A549 treated with dexamethasone at 1 μM for 4 hours (cell line): ENCODE measurements at places on chromosomes 12 and 14. TPM values are rescaled to one million over a fixed set of nuclear protein-coding genes. Genes with fewer than 3 reads are reported as not detected.

Gene NOS1
- 0.34 to 0.70 TPM (median 0.62 TPM) in 5 replicates for total RNA-seq

Gene CISTR
- total RNA-seq: not detected in 5 replicates

Gene C12orf54
- not detected in 5 replicates for total RNA-seq

Gene OR2AP1
- not detected in 5 replicates for total RNA-seq

Gene SLC25A21
- total RNA-seq: 0.53 to 1.3 TPM (median 0.89 TPM) in 5 replicates

Gene CLEC6A
- not detected in 5 replicates for total RNA-seq

Gene LALBA
- not detected in 5 replicates for total RNA-seq

Gene PRB4
- total RNA-seq: not detected in 5 replicates

Gene ADAMTS20
- not detected in 5 replicates for total RNA-seq

Gene EID3
- 4.5 to 7.2 TPM (median 5.3 TPM) in 5 replicates for total RNA-seq

Gene TAS2R7
- not detected in 5 replicates for total RNA-seq

Gene PAN2
- total RNA-seq: 11.3 to 14.3 TPM (median 14.2 TPM) in 5 replicates

Gene CLMN
- total RNA-seq: 4.7 to 9.3 TPM (median 7.0 TPM) in 5 replicates

Gene ACADS
- total RNA-seq: 8.8 to 11.9 TPM (median 9.7 TPM) in 5 replicates

Gene BATF
- not detected in 5 replicates for total RNA-seq

Gene PIWIL1
- total RNA-seq: not detected in 5 replicates

Gene NGB
- 0.05 TPM in 1 of 5 replicates, not detected in the others for total RNA-seq

Gene PTCSC3
- not detected in 5 replicates for total RNA-seq

Gene INF2
- 61.9 to 126 TPM (median 116 TPM) in 5 replicates for total RNA-seq

Gene SLC39A2
- total RNA-seq: not detected in 5 replicates

Gene PPP4R4
- 0.24 to 0.44 TPM (median 0.33 TPM) in 5 replicates for total RNA-seq

Gene COL2A1
- 0.06 to 0.18 TPM (median 0.11 TPM) in 5 replicates for total RNA-seq

Gene FSCB
- not detected in 5 replicates for total RNA-seq

Gene KCNJ8
- 0.21 to 0.27 TPM (median 0.24 TPM) in 5 replicates for total RNA-seq

Gene CCDC175
- total RNA-seq: not detected in 5 replicates

Gene LYZ
- total RNA-seq: 0.06 to 0.45 TPM (median 0.07 TPM) in 3 of 5 replicates, not detected in the others

Gene PLXNC1
- total RNA-seq: 0.07 to 0.16 TPM (median 0.08 TPM) in 5 replicates

Gene NFATC4
- 0.09 to 0.28 TPM (median 0.15 TPM) in 5 replicates for total RNA-seq

Gene SART3
- total RNA-seq: 36.1 to 41.3 TPM (median 40.3 TPM) in 5 replicates

Gene ATG2B
- 6.7 to 9.0 TPM (median 8.5 TPM) in 5 replicates for total RNA-seq

Gene MANSC4
- total RNA-seq: not detected in 5 replicates

Gene SRRM4
- not detected in 5 replicates for total RNA-seq

Gene GPRC5D
- not detected in 5 replicates for total RNA-seq

Gene KRT79
- 0.06 to 0.17 TPM (median 0.06 TPM) in 3 of 5 replicates, not detected in the others for total RNA-seq

Gene AKAP6
- 0.29 to 0.70 TPM (median 0.41 TPM) in 5 replicates for total RNA-seq

Gene VASH1
- total RNA-seq: 2.8 to 4.3 TPM (median 4.1 TPM) in 5 replicates

Gene TM9SF1
- 58.4 to 67.4 TPM (median 65.1 TPM) in 5 replicates for total RNA-seq
